ENCODE measurements at places on chromosomes 6 and 20.
A peak's percentile ranks its signal among the peaks of the same experiment; 100 is the strongest.

DNA sequence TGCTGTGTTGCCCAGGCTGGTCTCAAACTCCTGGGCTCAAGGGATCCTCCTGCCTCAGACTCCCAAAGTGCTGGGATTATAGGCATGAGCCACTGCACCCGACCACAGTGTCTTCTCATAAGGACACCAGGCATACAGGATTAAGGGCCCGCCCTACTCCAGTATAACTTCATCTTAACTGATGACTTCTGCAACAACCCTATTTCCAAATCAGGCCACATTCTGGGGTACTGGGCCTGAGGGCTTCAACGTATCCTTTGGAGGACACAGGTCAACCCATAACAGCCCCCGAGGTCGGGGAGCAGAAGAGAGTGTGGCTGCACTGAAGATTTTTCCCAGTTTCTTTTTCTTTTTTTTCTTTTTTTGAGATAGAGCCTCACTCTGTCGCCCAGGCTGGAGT, 39.7 kb downstream of the SUN5 start:
- DNase-seq, result no peak

GRCh38 chr6:120005292-120005976, 655.9 kb upstream of the MAN1A1 start:
- no peak for DNase-seq

- DNase-seq, result no peak
Measured at GRCh38 chr6:69883551-69883950, 17.2 kb downstream of the COL19A1 start.

GRCh38 chr6:33857932-33858475, 54.2 kb upstream of the MLN start:
- no peak for DNase-seq

GRCh38 chr6:129495652-129496051, 214.3 kb downstream of the ARHGAP18 start:
- no peak for DNase-seq

DNA sequence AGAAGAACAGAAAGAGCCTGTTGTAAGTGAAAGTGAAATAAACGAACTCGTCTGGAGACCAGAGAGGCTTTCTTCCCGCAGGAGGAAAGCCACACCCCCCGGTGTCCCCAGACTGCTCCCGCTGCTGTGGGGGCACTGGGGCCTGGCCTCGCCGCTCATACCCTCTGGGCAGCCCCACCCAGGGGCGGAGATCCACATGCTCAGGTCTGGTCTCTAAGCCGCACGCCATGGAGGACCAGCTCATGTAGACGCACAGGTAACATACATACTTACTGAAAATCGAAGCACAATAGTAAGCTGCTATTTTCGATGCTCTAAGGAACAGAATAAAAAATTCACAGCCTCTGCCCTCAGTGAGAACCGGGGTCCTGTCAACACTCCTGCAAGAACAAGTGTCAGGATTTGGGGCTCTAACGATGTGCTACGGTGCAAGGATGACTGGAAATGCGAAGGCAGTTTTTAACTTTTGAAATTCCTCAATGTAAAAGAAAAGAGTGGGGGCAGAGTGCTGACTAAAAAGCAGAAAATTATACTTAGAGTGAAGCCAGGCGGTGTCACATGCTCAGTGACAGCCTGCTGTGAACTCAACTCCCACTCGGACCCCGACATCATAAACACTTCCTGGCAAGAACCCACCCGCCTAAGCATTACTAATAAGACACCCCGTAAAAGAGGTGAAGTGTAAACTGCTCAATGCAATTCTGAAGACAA, 110.5 kb downstream of the IRF4 start:
- no peak for DNase-seq

DNA sequence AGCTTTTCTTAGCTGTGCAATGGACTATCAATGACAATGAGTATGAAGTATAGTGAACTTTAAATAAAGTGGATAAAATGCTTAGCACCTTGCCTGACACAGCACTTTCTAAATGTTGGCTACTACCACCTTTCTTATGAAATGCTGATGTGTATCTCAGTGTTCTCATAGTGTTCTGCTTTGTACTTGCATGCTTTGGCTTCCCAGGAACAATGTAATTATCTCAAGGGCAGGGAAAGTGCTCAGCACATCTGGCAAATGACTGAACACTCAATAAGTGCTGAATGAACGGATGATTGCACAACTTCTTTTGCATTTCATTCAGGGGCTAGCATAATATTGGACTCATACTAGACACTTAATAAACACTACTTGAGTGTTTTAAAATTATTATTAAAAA, 28.2 kb upstream of the NOX3 start:
- DNase-seq, result no peak

GRCh38 chr6:158560836-158561320, 987 bp downstream of the TMEM181 start:
- peak; percentile 35 for DNase-seq

GRCh38 chr6:65671922-65672321, 35.1 kb downstream of the EYS start:
- no peak for DNase-seq

DNA sequence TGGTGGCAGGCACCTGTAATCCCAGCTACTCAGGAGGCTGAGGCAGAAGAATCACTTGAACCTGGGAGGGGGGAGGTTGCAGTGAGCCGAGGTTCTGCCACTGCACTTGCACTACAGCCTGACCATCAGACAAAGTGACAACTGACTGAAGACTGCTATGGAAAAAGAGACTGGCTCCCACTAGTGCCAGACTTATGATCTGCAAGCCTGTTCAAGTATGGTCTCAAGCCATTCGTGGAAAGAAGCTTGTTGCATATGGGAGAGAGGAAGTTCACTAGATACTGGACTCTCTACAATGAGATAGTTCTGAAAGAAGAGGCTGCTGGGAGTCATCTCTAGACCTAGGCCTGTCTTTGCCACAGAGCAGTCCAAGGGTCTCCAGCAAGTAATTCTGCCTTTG, 26.7 kb downstream of the MDN1 start:
- peak; percentile 68 for DNase-seq

DNA sequence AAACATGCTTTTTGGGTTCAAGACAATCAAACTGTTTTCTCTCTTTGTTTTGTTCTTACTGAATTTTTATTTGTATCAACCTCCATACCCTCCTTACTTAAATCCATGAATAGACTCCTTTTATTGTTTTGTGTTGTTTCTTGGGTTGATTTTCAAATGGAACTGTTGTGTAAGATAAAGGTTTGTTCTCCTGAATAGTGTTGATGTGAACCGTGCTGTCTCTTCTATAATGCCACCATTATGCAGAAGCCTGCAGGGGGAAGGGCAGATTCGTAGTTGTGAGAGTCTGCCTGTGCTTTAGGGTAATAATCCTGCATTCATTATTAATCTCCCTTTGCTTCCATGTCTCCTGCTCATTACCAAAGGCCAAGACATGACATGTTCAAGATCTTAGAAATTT, 105.9 kb downstream of the CDKAL1 start:
- DNase-seq, result no peak

- DNase-seq, result no peak
Measured at GRCh38 chr6:95882371-95882770, 133.4 kb upstream of the FUT9 start.

DNA sequence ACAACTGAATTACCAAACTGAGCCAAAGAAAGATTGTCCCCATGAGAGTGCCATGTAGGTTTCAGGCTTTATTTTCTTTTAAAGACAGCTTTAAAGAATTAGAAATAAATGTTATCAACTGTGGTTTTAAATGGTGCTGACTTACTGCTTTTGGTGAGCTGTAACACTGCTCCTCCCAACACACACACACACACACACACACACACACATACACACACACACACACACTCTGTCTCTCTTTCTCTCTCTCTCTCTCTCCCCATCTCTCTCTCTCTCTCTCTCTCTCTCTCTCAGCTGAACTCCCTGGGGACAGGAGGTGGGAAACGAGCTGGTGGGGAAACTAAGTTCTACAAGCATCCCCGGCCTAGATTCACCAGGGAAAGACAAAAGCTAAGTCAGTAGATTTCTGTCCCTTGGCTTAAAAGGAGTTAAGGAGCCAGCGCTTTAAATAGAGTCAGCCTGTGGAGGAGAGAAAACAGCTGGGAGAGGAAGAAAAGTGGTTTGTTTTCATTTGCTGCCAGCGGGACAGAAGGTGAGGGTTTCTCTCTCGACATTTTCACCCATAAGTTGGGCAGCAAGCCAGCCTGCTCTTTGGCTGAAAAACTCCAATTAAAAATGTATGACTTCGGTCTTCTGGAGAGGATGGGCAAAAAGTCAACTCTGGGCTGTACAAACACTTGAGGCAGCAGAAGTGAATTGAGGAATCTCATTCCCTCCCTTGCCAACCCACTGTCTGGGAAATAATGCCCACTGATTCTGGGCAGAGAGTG, 27.4 kb downstream of the CBLN4 start:
- no peak for DNase-seq

DNA sequence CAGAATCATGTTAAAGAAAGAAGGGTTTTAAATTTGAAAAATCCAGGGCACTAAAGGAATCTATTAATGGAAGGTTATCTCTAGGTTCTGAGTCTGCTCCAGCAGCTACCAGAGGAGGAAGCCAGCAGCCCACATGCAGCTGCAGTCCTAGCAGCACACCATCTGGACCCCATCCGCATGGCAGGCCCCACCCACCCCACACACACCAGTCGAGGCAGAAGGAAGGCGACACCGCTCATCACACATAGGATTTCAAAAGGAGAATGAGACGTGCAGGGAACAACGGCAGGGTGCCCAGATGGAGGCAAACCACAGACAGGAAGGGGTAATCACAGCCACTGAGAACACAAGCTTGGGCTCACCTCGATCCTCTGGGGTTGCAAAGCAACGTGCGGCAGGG, 78.9 kb downstream of the GINS1 start:
- no peak for DNase-seq

- no peak for DNase-seq
Measured at GRCh38 chr20:46894971-46895905, 595 bp downstream of the EYA2 start.

- no peak for DNase-seq
Measured at GRCh38 chr6:131117878-131118277, 17.4 kb upstream of the AKAP7 start.

GRCh38 chr20:57661746-57662455, 41.7 kb upstream of the ZBP1 start:
- no peak for DNase-seq

DNA sequence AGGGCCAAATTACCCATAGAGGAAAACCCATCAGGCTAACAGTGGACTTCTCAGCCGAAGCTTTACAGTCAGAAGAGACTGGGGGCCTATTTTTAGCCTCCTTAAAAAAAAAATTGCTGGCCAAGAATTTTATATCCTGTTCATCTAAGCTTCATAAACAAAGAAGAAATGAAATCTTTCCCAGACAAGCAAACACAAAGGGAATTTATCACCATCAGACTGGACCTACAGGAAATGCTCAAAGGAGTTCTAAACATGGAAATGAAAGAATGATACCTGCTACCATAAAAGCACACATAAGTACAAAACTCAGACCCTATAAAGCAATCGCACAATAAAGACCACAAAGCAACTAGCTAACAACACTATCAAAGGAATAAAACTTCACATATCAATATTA, 19.3 kb downstream of the DTNBP1 start:
- no peak for DNase-seq
